GM23338 (cell line): ENCODE measurements at places on chromosomes 11 and 22.

DNA sequence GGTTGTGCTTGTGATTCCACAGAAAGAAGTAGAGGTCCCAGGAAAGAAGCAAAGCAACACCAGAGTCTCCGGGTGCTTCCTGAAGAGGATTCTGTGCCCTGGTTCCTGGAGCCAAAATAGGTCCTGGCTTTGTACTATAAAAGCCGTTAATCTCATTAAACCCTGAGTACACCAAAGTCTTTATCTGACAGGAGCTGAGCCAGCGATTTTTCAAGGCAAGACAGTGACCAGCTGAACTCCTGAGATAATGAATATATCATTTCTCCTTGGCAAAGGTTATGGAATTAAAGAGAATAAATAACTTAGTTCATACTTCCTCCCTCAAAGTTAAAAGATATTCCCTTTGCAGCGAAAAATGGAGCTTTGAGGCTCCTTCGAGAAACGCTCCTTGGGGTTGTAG lies 5.2 kb downstream of the TMEM138 start:
- no peaks in the 10 kb centered on the region for H3K27me3 ChIP-seq
- H3K4me1 ChIP-seq, result peaks cover 4% of the 10 kb centered on the region
- H3K4me3 ChIP-seq, result no peak overlapping the region
- H3K36me3 ChIP-seq, result peaks cover 44% of the 10 kb centered on the region

DNA sequence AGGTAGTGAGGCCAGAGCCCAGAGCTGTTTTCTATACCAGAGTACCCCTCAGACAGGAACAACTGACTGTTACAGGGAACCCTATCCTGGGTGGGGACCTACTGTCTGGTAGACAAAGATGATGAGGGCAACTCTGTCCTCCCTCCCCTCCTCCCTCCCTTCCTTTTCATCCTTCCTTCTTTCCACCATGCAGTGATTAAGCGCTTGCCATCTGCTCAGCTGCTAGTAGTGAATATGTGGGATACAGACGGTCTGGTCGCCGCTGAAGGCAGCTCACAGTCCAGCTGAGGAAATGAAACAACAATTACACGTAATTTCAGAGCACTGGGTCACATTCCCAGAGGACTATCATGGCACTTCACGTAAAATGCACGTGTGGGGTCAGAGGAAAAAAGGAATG lies 597.1 kb downstream of the BUD13 start:
- H3K36me3 ChIP-seq, result no peaks in the 10 kb centered on the region
- H3K27ac ChIP-seq, result no peak overlapping the region
- H3K27me3 ChIP-seq, result no peaks in the 10 kb centered on the region
- H3K4me1 ChIP-seq, result peaks cover 25% of the 10 kb centered on the region
- no peak for DNase-seq
- no peak overlapping the region for H3K4me3 ChIP-seq

DNA sequence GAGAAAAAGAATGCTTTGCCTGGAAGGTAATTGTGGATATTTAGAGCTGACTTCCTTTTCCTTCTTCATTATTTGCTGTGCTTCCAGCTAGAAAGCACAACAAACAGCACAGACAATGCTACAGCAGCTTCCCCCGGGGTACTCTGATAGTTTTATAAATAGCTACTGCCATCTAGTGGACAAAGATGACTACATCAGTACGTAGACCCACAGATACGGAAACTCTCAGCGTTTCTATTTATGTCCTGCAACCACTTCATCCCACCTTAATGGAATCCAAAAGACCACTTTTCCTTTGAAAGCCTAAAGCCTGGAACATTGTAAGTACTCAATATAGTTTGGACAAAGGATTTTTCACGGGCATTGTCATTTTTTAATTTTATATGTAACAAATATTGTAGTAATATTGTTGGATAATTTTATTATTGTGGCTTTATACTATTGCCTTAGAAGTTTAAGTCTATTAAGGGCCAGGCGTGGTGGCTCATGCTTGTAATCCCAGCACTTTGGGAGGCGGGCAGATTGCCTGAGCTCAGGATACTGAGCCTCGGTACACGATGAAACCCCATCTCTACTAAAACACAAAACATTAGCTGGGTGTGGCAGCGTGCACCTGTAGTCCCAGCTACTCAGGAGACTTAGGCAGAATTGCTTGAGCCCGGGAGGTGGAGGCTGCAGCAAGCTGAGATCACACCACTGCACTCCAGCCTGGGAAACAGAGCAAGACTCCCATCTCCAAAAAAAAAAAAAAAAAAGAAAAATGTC lies 7.5 kb downstream of the HSPA8 start:
- no peaks in the 10 kb centered on the region for H3K27me3 ChIP-seq
- H3K4me1 ChIP-seq, result peaks cover 10% of the 10 kb centered on the region
- peak; percentile 95 for DNase-seq
- H3K27ac ChIP-seq, result peak overlapping the region; percentile 85; the same call in 1 of the 2 replicates

- peaks cover 7% of the 10 kb centered on the region; the same call in 1 of the 2 replicates for H3K36me3 ChIP-seq
- DNase-seq, result no peak
- no peak overlapping the region for H3K4me3 ChIP-seq
- no peaks in the 10 kb centered on the region for H3K4me1 ChIP-seq
- no peak overlapping the region for H3K27ac ChIP-seq
These were observed 670.9 kb downstream of the BRD1 start for GRCh38 chr22:49156662-49157285.

GRCh38 chr11:96063886-96064285 lies 140.0 kb upstream of the MTMR2 start:
- no peaks in the 10 kb centered on the region for H3K36me3 ChIP-seq
- no peak for DNase-seq
- no peak overlapping the region for H3K27ac ChIP-seq
- no peaks in the 10 kb centered on the region for H3K27me3 ChIP-seq
- H3K4me1 ChIP-seq, result no peaks in the 10 kb centered on the region
- H3K4me3 ChIP-seq, result no peak overlapping the region

DNA sequence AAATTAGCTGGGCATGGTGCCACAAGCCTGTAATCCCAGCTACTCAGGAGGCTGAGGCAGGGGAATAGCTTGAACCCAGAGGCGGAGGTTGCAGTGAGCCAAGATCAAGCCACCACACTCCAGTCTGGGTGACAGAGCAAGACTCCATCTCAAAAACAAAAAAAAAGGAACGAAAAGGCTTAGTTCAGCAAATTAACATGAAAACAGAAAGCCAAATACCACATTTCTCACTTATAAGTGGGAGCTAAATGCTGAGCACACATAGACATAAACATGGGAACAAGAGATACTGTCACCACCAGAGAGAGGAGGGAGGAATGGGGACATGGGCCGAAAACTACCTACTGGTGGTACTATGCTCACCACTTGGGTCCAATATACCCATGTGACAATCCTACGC lies 38.6 kb downstream of the SCGB1A1 start:
- DNase-seq, result no peak
- no peaks in the 10 kb centered on the region for H3K4me1 ChIP-seq
- no peaks in the 10 kb centered on the region for H3K27me3 ChIP-seq
- no peak overlapping the region for H3K27ac ChIP-seq
- H3K4me3 ChIP-seq, result no peak overlapping the region

DNA sequence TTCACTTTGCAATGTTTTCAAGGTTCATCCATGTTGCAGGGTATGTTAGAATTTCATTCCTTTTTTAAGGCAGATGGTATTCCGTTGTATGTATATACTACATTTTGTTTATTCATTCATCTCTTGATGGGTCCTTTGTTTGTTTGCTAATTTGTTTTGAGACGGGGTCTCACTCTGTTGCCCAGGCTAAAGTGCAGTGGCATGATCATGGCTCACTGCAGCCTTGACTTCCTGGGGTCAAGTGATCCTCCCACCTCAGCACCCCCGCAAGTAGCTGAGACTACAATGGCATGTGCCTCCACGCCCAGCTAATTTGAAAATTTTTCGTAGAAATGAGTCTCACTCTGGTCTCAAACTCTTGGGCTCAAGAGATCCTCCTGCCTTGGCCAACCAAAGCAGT lies 6.2 kb downstream of the UVRAG start:
- DNase-seq, result no peak
- no peak overlapping the region for H3K27ac ChIP-seq
- no peaks in the 10 kb centered on the region for H3K36me3 ChIP-seq
- H3K4me1 ChIP-seq, result peaks cover 7% of the 10 kb centered on the region
- no peak overlapping the region for H3K4me3 ChIP-seq
- peaks cover 4% of the 10 kb centered on the region; the same call in 1 of the 2 replicates for H3K27me3 ChIP-seq

DNA sequence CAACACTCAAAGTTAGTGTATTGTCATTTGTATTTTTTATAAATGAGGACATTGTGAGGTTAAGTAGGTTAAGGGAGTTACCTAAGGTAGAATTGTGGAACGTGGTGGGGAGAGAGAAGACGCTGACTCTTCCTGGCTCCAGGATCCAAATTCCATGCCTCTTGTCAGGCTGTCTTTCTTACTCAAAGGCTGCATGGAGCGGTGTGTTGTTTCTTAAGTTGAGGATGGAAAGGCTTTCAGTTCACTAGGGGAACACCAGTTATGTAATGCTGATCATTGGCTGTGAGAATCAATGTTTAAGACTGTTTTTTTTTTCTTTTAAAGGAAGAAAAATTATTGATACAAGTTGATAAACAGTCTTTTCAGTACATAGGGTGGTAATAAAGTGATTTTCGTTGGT lies 2.9 kb downstream of the UBE2L3 start:
- H3K4me1 ChIP-seq, result peaks cover 32% of the 10 kb centered on the region
- H3K36me3 ChIP-seq, result peaks cover 3% of the 10 kb centered on the region; the same call in 1 of the 2 replicates
- H3K27me3 ChIP-seq, result no peaks in the 10 kb centered on the region
- peak overlapping the region; percentile 83; the same call in 1 of the 2 replicates for H3K4me3 ChIP-seq
- no peak overlapping the region for H3K27ac ChIP-seq
- DNase-seq, result no peak

GRCh38 chr11:104772806-104773241 lies 125.4 kb downstream of the CASP12 start:
- no peaks in the 10 kb centered on the region; the same call in 1 of the 2 replicates for H3K36me3 ChIP-seq
- DNase-seq, result no peak
- peaks cover 5% of the 10 kb centered on the region; the same call in 1 of the 2 replicates for H3K4me1 ChIP-seq
- no peak overlapping the region for H3K4me3 ChIP-seq
- no peak overlapping the region for H3K27ac ChIP-seq

DNA sequence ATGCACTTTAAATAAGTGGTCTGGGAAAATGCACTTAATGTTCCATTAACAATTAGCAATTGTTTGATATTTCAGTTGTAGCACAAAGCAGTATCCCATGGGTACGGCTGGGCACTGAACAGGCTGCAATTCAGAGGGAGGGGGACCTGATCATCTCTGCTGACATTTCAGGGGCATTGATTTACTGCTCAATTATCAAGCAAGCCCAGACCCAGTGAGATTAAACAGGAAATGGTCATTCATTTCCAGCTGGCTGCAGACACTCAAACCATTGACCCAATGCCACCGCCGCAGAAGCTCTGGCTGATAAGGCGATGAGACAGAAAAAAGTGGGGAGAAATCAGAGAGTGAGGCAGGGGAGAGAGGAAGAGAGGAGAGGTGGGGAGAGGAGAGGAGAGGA lies 1.2 kb downstream of the GPR83 start:
- no peak for DNase-seq
- H3K27me3 ChIP-seq, result peaks cover 39% of the 10 kb centered on the region
- peaks cover 12% of the 10 kb centered on the region for H3K4me1 ChIP-seq
- peak overlapping the region; percentile 75 for H3K4me3 ChIP-seq
- H3K36me3 ChIP-seq, result no peaks in the 10 kb centered on the region
- no peak overlapping the region for H3K27ac ChIP-seq
